ENCODE measurements at places on chromosomes 12 and 14. TPM values are rescaled to one million over a fixed set of nuclear protein-coding genes. Genes with fewer than 3 reads are reported as not detected.

GRCh38 chr14:104725772-104726548 is 1.9 kb downstream of the ADSS1 start:
- DNase-seq, result no peak

DNA sequence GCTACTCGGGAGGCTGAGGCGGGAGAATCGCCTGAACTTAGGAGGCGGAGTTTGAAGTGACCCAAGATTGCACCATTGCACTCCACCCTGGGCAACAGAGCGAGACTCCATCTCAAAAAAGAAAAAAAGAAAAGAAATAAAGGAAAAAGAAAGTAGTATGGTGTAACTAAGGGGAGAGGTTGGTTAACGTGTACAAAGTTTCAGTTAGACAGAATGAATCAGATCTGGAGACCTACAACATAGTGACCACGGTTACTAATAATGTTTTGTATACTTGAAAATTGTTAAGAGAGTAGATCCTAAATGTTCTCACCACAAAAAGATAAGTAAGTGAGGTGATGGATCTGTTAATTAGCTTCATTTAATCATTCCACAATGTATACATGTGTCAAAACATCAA is 1208.8 kb downstream of the VRK1 start:
- DNase-seq, result no peak

GRCh38 chr12:85244561-85244960 is 35.5 kb upstream of the ALX1 start:
- DNase-seq, result no peak

GRCh38 chr12:117273091-117273490 is 82.8 kb upstream of the FBXO21 start:
- no peak for DNase-seq

C12orf54 gene
- total RNA-seq, result not detected

EMP1 gene
- 120 TPM for total RNA-seq

GRCh38 chr12:9115731-9116559 is at the start of gene A2M:
TSS of gene A2M (minus strand) at chr12:9115919. CDS start at chr12:9115849, 70 bp downstream.
- DNase-seq, result peak; percentile 73

- DNase-seq, result no peak
Observed at GRCh38 chr14:59679872-59680271, 103.3 kb upstream of the CCDC175 start.

Measured in RPMI7951 (cell line).